Breast epithelium (tissue), 4 donors: ENCODE measurements at places on chromosomes 4 and X. TPM values are rescaled to one million over a fixed set of nuclear protein-coding genes. Genes with fewer than 3 reads are reported as not detected.

GRCh38 chr4:101282076-101282844 is 65.1 kb downstream of the PPP3CA start:
- DNase-seq, result no peak

- DNase-seq, result no peak
Measured at GRCh38 chr4:97720869-97721432, 422.3 kb downstream of the STPG2 start.

- DNase-seq, result no peak
Measured at GRCh38 chrX:46831765-46832327, 5.0 kb upstream of the RP2 start.

- no peak for DNase-seq
Measured at GRCh38 chr4:115126491-115126890, 13.1 kb upstream of the NDST4 start.

DNA sequence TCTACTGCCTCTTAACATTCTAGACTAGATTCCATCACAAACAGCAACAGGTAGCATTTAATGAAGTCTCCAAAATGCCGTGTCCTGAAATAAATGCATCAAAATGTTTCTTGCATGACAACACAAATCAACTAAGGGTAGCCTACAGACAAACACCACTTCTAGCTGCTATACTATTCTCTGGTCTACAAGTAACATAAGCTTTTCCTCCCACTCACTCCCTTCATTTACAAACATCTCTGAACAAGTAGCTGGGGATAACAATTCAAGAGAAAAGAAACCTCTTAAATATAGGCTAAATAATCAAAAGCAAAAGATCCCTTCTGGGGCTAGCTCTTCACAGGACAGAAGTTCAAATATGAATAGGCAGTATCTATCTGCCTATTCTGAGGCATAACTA is 20.8 kb downstream of the PPP3CA start:
- DNase-seq, result no peak

DNA sequence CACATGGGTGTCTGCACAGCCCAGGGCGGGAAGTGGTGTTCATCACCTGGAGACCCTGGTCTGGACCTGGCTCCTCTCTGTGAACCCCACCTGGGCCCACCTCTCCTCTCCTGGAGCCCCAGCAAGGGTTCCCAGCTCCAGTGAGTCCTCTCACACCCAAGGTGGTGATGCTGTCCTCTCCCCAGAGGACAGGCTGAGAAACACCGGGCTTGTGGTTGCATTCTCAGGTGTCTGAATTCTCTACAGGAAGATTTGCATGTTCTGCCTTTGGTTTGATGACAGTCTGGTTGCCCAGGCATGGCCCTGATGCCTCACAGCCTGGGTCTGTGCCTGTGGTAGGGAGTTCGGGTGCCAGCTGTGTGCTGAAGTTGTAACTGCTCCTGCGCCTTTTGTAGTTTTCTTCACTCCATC is 3.8 kb downstream of the MAEA start:
- DNase-seq, result no peak

GRCh38 chr4:124682384-124682783 is 30.1 kb downstream of the ANKRD50 start:
- no peak for DNase-seq

GRCh38 chr4:76822303-76822702 is 75.6 kb downstream of the SOWAHB start:
- no peak for DNase-seq

DNA sequence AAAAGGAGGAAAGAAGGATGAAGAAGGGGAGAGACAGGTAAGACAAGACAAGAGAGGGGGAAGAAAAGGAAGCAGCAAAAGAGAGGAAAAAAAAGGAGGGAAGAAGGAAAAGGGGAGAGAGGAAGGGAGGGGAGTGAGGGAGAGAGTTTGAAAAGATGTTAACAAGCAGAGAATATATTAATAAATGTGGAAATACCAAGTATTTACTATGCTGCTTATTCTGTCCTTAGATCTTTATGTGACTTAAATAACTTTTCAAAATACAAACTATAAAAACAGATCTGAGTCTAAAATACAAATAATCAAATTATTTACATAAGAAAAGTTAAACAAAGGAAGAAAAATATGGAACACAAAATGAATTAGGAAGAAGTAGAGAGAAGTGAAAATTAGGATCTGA is 18.4 kb upstream of the COX18 start:
- DNase-seq, result no peak

DNA sequence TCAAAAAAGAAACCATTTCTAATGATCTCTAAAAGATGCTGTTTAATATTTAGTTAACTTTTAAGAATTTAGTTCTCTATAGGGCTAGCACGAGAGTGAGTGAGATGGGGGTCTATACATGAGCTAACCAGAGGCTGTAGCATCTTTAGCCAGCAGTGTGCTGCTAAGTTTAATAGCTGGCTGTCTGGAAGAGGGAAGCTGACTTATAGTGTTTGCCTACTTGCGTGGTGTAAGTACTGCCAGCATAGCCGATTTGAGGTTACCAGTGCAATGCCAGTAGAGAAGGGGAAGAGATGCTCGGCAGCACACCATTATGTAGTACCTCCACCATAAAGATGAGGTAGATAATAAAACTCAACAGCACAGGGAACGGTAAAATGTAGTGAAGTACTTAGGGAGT is 47.1 kb upstream of the TMEM131L start:
- DNase-seq, result no peak

DNA sequence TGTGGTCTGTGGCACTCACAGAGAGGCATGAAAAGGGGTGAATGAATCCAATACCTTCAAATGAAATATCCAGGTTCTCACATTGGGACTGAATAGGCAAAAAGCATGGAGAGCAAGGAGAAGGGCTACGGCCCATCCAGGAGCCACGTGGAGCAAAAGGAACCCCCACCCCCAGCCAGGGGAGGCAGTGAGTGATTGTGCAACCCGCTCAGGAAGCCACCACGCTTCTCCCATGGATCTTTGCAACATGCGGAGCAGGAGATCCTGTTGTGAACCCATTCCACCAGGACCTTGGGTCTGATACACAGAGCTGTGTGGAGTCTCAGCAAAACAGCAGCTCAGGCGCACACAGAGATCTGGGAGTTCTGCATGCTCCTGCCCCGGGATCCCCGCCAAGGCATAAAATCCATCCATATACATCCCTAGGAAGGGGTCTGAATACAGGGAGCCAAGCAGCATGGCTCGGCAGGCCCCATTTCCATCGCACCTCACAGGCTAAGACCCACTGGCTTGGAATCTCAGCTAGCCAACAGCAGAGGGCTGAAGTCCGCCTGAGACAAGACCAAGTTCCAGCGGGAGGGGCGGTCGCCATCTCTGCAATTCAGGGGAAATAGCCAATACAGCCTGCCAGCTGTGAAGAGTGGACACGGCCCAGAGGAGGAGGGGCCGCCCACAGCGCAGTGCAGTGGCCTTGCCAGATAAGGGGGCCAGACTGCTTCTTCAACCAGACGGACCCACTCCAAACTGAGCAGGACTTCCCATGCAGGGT is 80.2 kb downstream of the FGF16 start:
- no peak for DNase-seq

DNA sequence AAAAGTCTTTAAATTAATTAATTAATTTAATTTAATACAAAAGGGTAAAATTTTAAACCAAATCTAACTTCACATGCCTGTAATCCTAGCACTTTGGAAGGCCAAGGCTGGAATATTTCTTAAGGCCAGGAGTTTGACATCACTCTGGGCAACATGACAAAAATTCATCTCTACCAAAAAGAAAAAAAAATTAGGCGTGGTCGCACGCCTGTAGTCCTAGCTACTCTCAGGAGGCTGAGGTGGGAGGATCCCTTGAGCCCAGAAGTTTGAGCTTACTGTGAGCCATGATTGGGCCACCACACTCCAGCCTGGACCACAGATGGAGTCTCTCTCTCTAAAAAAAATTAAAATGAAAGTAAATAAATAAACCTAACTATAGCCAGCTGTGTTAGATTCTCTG is 39.2 kb upstream of the ANTXR2 start:
- DNase-seq, result no peak

- no peak for DNase-seq
Measured at GRCh38 chr4:22063613-22064012, 115.0 kb upstream of the KCNIP4 start.

GRCh38 chr4:17288151-17288550 is 223.7 kb downstream of the QDPR start:
- DNase-seq, result no peak

GRCh38 chr4:127506283-127506682 is 126.5 kb upstream of the INTU start:
- no peak for DNase-seq

GRCh38 chr4:130576218-130576617 is 1480.3 kb downstream of the C4orf33 start:
- DNase-seq, result no peak

GRCh38 chr4:90769251-90769650 is 642.1 kb downstream of the CCSER1 start:
- no peak for DNase-seq

Gene CCNG2
- 74.1 TPM for total RNA-seq

Gene DAPP1
- 4.9 TPM for total RNA-seq

Gene MAGEC2
- total RNA-seq, result not detected

Gene VEGFC
- total RNA-seq, result 17.0 TPM

Gene CDX4
- total RNA-seq, result not detected

Gene ZNF157
- total RNA-seq, result 0.29 TPM

Gene XAGE1A
- not detected for total RNA-seq

Gene NAP1L3
- total RNA-seq, result 3.0 TPM

Gene CLDN22
- total RNA-seq, result not detected

Gene ANOS1
- total RNA-seq, result 4.9 TPM
